ENCODE measurements at places on chromosomes 3 and 15.
A peak's percentile ranks its signal among the peaks of the same experiment; 100 is the strongest.

DNA sequence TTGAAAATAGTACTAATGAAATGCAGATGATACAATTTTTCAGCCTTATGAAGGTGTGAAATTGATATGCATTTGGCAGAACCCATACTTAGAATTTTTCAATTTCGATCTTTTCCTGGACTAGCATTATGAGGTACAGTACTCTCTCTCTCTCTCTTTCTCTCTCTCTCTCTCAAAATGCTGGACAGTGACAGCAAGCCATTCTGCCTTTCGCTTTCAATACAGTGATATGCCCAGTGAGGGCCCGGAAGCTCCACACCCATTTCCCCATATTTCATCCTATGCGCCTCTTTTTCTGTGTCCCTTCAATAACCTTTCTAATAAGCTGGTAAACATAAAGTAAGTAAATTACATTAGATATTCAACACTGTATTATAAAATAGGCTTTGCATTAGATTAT lies 595.0 kb upstream of the UBE2E2 start:
- DNase-seq: no peak

DNA sequence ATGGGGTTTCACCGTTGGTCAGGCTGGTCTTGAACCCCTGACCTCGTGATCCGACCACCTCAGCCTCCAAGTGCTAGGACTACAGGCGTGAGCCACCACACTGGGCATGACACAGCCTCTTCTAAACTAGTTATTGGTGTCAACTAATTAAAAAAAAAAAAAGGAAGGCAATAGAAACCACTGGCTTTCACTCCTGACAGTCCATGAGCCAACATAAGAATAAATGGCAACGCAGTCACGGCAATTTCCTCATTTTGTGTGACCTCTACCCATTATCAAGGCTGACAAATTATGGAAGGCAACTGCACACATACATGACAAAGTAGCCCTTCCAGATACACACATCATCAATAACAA lies 5.9 kb downstream of the ARHGEF3 start:
- no peak for DNase-seq

DNA sequence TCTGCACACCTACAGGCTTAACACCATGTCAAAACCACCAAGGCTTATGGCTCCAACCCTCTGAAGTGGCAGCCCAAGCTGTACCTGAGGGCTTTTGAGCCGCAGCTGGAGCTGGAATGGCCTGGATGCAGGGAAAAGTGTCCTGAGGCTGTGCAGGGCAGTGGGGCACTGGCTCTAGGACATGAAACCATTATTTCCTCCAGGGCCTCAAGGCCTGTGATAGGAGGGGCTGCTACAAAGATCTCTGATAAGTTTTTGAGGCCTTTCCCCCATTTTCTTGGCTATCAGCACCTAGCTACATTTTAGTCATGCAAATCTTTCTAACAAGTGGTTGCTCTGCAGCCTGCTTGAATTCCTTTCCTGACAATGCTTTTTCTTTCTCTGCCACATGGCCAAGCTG lies 37.6 kb downstream of the SPATA16 start:
- DNase-seq: no peak

GRCh38 chr3:170057550-170057949 lies 19.8 kb downstream of the GPR160 start:
- no peak for DNase-seq

- no peak for DNase-seq
Measured at GRCh38 chr3:40715551-40715950, 190.8 kb downstream of the ZNF621 start.

- DNase-seq: no peak
Measured at GRCh38 chr3:17287006-17287689, 402.4 kb downstream of the PLCL2 start.

GRCh38 chr3:58711871-58712270 lies 45.3 kb upstream of the FAM3D start:
- DNase-seq: peak; percentile 40

- no peak for DNase-seq
Measured at GRCh38 chr15:93250950-93251349, 161.9 kb upstream of the RGMA start.

DNA sequence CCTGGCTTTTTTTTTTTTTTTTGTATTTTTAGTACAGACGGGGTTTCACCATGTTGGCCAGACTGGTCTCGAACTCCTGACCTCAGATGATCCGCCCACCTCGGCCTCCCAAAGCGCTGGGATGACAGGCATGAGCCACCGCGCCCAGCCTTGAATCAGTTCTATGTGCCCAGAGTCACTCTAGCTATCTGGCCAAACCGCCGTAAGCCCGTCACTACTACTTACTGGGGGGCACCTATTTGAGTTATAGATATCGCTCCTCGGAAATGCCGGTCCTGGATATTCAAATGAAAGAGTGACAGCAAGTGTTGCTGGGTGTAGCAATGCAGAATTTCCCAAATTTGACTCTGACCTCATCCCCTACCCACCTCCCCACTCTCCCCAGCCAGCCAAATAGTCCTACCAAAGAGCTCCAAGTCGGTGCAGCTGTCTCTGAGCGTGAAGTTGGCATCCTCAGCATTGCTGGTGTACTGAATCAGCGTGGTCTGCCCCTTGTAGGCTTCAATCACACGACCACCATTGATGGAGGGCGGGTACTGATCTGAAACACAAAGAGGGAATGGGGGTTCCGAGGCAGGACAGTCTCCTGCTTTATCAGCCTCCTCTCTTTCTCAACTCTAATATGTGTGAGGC lies 38.1 kb downstream of the MUC20 start:
- no peak for DNase-seq

GRCh38 chr15:43133430-43134156 lies at the start of gene TMEM62:
Gene TMEM62, plus strand, starts transcription at chr15:43133586. Its CDS starts 217 bp downstream, at chr15:43133803.
- peak; percentile 90 for DNase-seq

GRCh38 chr3:155991212-155991611 lies 120.8 kb downstream of the GMPS start:
- no peak for DNase-seq

GRCh38 chr3:149969110-149969939 lies 1.4 kb downstream of the PFN2 start:
- DNase-seq: peak; percentile 46

- no peak for DNase-seq
Measured at GRCh38 chr15:81887912-81888311, 157.9 kb downstream of the MEX3B start.

GRCh38 chr3:177776661-177777101 lies 579.4 kb upstream of the TBL1XR1 start:
- DNase-seq: no peak

DNA sequence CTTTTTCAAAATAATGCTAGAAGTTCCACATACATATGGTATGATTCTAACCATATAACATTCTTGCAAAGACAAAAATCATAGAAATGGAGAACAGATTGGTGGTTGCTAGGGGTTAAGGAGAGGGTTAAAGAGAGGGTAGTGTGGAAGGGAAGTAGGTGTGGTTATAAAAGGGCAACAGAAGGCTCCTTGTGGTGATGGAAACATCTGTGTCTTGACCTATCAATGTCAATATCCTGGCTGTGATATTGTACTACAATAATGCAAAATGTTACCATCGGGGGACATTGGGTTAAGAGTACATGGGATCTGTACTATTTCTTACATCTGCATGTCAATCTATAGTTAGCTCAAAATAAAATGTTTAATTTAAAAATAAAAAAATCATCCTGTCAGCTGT lies 67.8 kb upstream of the FSIP1 start:
- no peak for DNase-seq

DNA sequence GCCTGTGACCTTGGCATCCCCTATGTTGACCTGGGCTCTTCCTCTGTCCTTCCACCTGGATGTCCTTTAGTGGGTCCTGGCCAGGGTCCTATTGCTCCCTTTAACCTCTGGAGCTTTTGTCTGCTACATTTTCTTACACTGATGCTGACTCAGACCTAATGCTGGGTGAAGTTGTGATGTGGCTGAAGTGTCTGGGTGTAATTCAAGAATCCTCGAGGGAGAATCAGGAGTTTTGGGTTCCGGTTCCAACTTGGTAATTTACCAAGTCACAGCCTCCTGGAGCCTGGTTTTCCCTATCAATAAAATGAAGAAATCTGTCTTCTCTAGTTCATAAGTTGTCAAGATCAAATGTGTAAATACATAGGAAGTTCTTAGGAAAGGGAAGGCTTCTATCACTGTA lies 25.6 kb downstream of the CEP19 start:
- DNase-seq: no peak
